ENCODE measurements at places on chromosomes 5 and 9. TPM values are rescaled to one million over a fixed set of nuclear protein-coding genes. Genes with fewer than 3 reads are reported as not detected.

DNA sequence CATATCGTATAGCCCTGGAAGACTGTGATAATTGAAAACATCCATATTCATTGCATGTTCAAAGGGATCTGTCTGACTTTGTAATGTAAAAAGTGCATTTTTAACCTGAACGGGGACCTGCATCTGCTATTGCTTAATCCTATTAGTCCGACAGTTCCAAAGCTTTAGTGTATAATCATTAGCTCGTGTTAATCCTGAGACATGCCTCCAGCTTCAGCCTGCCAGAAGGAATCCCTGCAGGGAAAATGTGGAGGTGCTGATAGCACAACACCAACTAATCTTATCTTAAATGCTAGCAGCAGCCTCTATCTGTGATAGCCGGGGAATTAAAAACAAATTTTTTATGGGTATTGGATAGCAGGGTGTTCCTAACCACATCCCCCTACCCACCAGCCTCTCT lies 495.2 kb downstream of the TLE4 start:
- DNase-seq, result no peak

GRCh38 chr9:21835121-21835520 lies 32.7 kb downstream of the MTAP start:
- DNase-seq, result no peak

DNA sequence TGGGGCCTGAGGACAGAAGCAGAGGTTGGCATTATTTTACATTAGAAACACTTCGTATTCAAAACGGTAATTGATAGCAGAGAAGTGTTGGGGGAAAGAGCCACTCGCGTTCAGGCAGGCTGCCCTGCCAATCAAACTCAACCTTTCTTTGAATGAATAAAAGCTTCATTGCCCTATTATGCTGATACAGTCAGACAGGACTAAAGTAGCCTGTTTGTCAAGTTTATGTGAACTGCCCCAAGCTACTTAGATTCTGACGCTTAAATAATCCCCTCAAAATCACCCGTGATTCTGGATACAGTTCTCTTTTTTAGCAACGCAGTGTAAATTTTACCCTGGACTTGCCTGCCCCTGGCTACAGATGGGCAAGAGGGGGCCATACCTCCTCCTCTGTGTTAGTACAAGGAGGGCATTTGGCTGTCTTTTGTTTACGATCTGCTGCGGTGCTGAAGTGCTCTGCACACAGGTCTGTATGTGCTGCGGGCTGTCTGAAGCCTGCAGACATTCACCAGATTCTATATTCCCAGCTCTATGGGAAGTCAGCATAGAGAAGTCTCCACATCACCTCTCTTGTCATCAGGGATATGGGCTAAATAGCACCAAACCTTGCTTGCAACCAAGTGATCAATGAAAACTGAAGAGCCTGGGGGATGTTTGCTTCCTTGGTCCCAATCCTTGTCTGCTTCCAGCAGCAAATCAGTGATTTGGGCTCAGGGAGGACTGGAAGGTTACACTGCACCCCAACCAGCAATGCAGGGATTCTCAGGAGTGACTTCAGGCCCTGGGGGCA lies 218.4 kb downstream of the EBF1 start:
- no peak for DNase-seq

DNA sequence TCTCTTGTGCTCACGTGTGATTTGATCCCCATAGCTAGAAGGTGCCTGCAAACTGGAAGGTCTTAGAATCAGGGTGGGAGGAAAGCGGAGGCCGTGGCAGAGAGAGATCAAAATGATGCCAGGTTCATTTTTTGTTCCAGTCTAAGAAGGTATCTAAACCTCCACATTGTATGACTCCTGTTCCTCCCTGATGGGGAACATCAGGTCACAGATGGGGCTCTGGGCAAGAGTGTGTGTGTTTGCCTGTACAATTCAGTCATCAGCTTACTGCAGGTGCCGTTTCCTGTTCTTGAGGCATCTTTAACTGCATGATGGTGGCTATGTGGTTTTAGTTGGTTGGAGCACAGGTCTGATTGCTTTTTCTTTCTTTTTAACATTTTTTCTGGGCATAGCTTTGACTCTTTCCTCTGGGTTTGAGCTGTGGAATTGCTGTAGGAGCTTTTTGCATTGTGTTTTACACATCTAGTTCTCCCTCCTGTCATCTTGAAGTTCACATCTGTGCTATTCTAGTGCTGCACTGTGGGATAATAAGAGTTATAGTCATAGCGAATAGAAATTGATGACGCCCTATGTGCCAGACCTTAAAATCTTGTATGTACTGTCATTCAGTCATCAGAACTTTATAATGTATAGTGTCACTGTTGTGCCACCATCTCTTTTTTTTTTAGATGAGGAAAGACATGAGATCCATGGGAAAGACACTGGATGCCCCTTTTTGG lies 30.8 kb downstream of the ARHGAP26 start:
- DNase-seq, result no peak

CD14 gene
- total RNA-seq, result 64.6 TPM

C9orf50 gene
- not detected for total RNA-seq

SLC1A3 gene
- 24.1 TPM for total RNA-seq

EPB41L4A gene
- 23.8 TPM for total RNA-seq

Data from posterior vena cava (tissue), 2 donors.